ENCODE measurements at places on chromosomes 5 and 9.

GRCh38 chr5:132759114-132760048 is 12.2 kb downstream of the CCNI2 start:
- DNase-seq, result no peak

DNA sequence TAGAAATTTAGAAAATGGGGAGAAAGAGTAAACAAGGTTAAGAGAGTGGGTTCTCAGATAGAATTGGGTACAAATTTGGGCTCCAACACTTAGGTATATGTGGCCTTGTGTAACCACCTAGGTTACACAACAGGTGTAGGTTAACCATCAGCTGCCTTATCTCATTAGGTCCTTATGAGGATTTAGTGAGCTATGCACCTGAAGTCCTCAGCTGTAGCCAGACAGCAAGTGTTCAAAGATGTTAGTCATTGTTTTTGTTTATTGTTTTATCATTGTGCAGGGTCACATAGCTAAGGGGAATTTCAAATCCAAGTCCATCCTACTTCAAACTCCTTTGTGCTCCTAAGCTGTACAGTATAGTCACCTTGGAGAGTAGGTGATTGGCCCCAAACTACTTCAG is 970 bp upstream of the TRIM32 start:
- no peak for DNase-seq

DNA sequence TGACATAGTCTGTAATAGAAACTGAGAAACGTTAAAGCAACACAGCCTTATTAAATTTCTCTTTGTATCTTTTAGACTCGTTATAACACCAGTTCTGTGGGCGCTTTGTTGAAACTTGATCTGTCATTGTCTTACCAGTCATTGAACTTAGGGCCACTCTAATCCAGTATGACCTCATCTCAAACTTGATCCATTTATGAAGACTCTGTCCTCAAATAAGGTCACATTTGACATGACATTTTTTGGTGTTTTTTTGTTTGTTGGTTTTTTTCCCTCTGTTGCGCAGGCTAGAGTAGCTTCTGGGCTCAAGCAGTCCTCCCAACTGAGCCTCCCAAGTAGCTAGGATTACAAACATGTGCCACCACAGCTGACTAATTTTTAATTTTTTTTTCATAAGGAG is 5.9 kb downstream of the APC start:
- no peak for DNase-seq

- no peak for DNase-seq
Observed at GRCh38 chr5:126633552-126633951, 32.8 kb downstream of the PHAX start.

GRCh38 chr9:93033531-93033930 is 25.0 kb upstream of the SUSD3 start:
- DNase-seq, result no peak

- DNase-seq, result peak; percentile 54
Observed at GRCh38 chr5:68033961-68034571, 181.5 kb upstream of the PIK3R1 start.

DNA sequence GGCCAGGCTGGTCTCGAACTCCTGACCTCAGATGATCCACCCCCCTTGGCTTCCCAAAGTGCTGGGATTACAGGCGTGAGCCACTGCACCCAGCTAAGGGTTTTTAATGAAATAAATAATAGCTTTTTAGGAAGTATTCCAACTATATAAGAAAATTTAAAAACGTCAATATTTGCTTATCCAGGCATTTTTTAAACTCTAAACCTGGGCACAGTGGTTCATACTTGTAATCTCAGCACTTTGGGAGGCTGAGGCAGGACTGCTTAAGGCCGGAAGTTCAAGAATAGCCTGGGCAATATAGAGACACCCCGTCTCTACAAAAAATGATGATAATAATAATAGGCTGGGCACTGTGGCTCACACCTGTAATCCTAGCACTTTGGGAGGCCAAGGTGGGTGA is 14.2 kb downstream of the SKP1 start:
- no peak for DNase-seq

DNA sequence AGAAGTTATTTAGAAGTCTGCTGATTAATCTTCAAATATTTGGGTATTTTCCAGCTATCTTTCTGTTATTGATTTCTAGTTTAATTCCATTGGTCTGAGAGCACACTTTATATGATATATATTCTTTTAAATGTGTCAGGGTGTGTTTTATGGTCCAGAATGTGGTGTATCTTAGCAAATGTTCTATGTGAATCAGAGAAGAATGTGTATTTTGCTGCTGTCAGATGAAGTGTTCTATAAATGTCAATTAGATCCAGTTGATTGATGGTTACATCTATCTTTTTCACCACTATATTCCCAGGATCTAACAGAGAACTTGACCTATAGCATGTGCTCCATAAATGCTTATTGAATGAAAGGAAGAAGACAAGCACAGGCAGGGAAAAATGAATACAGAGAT is 17.5 kb upstream of the ERAP1 start:
- DNase-seq, result no peak

- no peak for DNase-seq
Observed at GRCh38 chr5:44022622-44023021, 366.6 kb downstream of the FGF10 start.

DNA sequence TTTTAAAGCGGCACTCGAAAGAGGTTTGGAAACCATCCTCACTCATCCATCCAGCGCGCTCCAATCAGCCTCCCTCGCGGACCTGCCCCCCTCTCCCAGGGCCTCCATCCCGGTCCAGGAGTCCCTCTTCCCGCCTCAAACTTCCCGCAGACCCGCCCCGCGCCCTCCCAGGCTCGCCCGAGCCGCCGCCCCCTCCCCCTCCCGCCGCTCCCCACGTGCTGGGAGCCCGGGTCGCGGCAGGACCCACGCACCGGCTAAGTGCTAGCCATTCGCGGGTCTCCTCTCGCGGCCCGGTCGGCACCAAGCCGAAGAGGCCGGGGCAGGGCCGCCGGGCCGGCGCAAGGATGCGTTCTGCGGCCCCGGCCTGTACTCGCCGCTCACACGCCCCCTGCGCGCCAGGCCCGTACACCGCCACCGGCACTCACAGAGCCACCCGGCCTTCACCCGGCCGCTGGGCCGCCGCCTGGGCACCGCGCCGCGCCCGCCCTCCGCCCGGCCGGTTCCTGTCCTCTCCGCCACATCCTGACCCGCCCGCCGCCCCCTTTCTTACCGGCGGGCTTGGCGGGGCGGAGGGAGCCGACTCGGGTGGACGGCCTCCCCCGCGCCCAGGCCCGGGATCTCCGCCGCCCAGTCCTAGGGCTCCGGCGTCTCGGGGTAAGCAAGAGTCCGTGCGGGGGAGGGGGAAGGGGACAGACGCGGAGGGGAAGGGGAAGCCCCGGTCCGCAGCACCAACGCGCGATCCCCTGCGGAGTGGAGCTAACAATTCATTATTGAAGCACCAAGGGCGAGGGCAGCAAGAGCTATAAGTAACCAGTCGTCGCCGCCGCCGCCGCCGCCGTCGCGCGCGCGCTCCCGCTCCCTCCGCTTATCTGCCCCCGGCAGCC is 576 bp downstream of the CHD1 start:
- DNase-seq, result peak; percentile 71

DNA sequence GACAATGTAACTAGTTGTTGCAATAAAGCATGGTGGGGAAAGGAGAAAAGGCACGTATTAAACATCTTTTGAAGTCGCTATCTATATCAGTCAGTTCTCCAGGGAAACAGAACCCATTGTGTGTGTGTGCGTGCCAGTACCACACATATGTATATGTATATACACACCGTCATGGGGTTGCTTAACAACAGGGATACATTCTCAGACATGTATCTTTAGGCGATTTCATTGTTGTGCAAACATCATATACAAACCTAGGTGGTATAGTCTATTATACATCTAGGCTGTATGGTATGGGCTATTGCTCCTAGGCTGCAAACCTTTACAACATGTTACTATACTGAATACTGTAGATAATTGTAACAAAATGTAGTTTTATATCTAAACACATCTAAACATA is 2.3 kb downstream of the CDKN2B-AS1 start:
- DNase-seq, result no peak

Measured in right lung (tissue), 10 donors.